EL (cell line): ENCODE measurements at places on chromosomes 6 and 20.

GRCh38 chr6:120493505-120493904 is 840.8 kb downstream of the TBC1D32 start:
- no peak for DNase-seq

GRCh38 chr6:35522151-35522550 is 9.5 kb upstream of the TULP1 start:
- DNase-seq: no peak

- DNase-seq: peak; percentile 39
Measured at GRCh38 chr6:161462148-161462547, 188.3 kb upstream of the AGPAT4 start.

GRCh38 chr6:28269492-28269891 is 2.5 kb downstream of the ZSCAN26 start:
- DNase-seq: peak; percentile 87

- no peak for DNase-seq
Measured at GRCh38 chr6:126127659-126128058, 141.3 kb downstream of the TRMT11 start.

- DNase-seq: no peak
Measured at GRCh38 chr6:15792842-15793241, 130.0 kb upstream of the DTNBP1 start.

GRCh38 chr6:38982470-38982869 is 66.1 kb upstream of the GLP1R start:
- DNase-seq: no peak

DNA sequence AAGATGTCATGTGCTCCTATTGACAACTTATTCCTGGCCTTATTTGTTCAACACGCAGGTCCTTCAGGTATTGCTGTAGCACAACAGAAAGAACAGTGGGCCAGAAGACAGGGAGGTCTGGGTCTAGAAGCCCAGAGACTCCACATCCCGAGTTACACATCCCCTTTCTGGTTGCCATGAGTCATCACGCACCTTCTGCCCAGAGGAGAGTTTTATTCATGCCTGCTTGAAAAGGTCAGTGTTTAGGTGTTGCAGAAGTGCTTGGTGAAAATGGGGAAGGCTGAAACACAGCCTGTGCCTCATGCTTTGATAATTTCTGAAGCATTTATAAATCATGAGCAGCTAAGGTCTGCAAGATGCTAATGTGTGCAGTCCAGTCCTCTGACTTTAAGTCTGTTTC is 256.4 kb downstream of the GMPR start:
- no peak for DNase-seq

DNA sequence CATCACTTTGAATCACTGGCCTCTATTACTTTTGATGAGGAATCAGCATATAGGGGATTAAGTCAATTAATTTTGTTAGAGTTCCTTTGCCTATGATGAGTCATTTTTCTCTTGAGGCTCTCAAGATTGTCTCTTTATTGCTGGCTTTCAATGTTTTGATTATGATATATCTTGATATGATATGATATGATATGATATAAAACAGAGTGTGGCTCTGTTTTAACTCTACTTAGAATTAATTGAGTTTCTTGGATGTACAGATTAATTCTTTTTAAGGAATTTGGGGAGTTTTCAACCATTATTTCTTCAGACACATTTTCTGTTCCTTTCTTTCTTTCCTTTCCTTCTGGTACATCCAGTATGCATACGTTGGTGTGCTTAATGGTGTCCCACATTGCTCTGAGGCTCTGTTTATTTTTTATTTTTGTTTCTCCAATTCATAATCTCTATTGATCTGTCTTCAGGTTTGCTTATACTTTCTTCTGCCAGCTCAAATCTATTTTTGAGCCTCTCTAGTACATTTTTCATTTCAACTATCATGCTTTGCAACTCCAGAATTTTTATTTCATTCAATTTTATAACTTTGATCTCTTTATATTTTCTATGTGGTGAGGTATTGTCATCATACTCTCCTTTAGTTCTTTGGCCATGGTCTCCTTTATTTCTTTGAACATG is 10.8 kb downstream of the FAM50B start:
- no peak for DNase-seq

GRCh38 chr20:54110041-54110440 is 39.6 kb upstream of the BCAS1 start:
- no peak for DNase-seq

DNA sequence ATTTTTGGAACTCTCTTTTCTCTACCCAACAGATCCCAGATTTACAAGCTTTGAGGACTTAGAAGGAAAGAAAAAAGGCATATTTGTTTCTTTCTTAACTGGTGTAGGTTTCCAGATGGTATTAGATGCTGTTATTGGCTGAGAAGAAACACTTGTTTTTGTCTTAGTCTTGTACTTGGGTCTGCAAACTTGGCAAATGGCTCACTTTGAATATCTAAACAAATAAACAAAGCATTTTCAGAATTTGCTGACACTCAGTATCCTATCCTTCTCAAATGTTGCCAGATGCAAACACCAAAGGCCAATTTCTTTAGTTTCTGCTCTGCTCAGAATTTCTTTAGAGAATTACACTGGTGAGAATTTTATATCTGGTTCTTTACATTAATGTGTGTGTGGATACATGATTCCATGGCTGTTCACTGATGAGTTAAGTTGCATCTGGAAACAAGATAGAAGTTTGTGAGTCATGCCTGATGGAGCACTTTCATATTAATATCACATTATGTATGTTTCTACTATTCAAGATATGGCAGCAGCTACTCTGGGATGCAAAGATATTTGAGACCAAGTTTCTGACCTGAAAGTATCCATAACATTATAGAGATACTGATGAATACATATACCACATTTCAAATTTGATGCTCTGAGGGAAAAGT is 43.7 kb upstream of the CEP162 start:
- no peak for DNase-seq

GRCh38 chr6:151036869-151037680 is 171.6 kb downstream of the MTHFD1L start:
- no peak for DNase-seq

- no peak for DNase-seq
Measured at GRCh38 chr20:60034231-60035110, 76.2 kb downstream of the CDH26 start.

GRCh38 chr6:37321101-37321500 is 32.7 kb upstream of the RNF8 start:
- no peak for DNase-seq

DNA sequence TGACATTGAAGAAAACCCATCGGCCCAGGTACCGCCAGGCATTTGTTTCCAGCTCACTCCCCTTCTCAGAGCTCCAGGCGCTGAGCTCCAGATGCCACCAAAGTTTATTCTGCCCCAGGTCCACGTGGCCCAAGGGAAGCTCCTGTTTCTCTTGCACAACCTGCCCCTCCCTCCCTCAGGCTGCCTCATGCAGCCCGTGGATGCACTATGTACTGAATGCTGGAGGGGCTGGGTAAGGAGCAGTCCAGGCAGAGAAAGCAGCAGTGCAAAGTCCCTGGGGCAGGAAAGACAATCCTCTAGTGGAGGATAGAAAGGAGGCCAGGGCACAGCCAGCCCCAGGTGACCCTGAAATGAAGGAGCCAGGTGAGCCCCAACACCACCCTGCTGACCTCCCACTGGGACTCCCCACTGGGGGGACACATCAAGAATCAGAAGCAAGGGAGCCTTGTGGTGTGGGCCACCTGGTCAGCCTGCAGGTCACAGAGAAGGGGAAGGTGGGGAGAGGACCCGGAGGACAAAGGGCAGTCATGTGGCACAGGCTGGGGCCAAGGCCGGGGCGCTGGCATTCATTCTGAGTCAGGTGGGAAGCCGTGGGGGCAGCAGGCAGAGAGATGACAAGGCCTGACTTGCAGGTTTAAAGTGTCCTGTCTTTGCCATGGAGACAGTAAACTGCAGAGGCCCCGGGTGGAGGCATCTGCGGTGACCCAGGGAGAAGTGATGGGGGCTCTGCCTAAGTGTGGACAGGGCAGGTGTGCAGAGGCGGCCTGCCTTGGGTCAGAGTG is 230.1 kb downstream of the PREX1 start:
- DNase-seq: no peak

DNA sequence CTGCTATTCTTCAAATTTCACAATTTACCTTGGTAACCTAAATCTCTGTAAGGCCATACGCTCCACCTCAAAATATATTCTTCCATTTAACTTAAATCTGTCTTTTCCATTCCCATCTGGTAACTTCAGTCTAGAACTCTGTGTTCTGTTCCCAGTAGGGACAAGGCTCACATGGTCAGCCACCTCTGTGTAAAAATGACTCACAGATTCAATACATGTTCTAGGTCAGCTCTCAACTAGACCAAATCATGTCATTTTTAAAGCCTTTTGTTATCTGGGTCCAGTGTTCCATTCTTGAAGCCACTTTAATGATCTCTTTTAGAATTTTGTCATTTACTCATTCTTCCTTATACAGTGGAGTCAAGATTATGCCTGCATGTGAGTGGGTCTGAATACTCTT is 315.6 kb upstream of the CITED2 start:
- no peak for DNase-seq

- no peak for DNase-seq
Measured at GRCh38 chr6:56499095-56499494, 143.6 kb downstream of the DST start.

DNA sequence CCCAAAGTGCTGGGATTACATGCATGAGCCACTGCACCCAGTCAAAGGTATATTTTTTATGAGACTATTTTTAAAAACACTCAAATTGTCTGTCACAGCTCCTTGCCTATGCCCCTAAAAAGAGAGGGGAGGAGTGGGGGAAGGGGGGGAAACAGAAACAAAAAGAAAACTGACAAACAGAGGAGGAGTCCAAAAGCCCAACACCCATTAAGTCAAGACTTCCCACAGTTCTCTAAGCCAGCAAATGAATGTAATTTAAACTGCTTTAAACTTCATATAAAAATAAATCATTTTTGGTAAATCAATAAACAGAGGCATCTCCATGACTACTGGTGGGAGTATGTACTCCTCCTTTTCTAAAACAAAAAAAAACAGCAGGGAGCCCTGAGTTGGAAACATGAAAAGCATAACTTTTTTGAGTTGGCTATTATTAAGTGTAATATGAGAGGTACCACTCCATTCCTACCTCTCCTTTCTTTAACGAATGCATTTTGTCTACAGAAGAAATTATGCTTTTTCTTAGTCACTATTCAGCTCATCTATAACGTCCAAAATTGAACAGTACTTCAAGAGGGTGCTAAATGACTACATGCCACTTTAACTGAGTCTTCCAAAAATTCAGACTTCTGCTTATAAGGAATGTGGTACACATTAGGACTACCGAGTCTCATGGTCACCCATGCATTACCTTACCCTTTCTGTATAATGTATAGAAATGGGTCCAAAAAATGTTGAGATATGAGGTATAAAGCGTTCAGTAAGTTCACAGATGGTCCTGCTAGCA is 119.0 kb upstream of the PRSS16 start:
- no peak for DNase-seq

DNA sequence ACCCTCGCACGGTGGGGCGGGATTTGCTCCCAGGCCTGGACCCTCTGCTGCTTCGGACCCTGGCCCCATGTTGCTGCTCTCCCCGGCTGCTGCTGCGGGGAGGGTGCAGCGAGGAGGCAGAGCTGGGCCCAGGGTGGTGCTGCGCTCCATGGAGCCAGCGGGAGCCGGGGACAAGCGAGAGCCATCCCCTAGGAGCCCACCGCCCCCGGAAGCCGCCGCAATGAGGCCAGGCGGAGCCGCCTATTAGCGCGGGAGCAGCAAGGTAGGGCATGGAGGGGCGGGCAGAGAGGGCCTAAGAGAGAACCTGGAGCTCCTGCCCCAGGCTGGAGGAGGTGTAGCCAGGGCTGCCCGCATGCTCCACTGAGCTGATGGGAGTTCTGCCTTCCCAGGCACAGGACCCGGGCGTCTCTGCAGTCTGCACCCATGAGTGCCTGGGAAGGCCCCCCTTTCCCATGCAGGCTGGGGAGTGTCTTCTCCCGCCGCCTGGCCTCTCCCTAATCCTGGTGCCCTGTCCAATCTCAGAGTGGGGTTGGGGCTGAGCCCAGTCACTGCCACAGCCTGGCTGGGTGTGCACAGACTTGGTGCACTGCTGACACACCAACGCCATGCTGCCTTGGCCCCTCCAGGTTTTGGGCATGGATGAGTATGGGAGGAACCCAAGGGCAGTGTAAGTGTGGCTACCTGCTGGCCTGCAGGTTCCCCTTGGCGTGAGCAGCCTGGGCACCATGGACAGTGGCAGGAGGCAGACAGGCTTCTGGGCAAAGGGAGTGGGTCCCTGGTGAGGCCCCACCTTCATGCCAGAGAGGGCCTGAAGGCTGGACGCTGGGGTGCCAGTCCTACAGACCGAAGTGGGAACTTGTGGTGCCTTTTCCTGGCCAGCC is 360.6 kb upstream of the MAP3K7 start:
- DNase-seq: no peak

DNA sequence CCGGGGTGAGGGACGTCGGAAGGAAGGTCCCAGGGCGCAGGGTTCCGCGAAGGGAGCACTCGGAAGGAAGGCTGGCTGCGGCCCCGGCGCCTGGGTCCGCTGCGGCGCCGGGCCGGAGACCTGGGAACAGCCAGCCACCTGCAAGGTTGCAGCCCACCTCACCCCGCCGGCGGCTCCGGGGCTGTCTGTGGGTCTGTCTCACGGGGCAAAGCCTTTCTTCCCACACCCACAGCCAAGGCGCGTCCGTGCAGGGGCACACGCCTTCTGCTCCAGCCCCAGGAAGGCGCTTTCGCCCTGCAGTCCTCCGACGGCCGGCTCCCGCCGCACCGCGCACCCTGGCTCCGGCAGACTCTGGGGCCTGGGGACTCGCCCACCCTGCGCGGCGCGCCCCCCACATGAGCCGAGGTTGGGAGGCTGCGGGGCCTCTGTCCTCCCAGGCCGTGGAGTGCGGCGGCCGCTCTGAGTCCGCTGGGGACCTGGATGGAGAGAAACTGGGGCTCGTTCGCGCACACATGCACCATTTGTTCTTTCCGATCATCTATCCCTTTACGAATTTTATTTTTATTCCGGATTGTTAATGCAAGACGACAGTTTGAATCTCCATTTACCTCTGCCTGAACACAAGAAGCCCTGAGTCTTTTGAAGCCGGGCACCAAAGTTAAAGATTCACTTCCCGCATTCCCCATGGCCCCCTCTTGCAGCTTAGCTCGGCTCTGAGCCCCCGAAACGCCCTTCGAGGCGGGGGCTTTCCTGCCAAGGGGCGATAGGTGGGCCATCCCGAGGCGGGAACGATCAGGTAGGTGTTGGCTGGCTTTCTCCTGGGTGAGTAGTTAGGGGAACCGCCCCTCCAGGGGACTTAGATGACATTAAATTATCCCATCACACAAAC is 4.5 kb upstream of the FOXC1 start:
- no peak for DNase-seq
